Osteoblast (primary cell): ENCODE measurements at places on chromosomes 16 and 17. TPM values are rescaled to one million over a fixed set of nuclear protein-coding genes. Genes with fewer than 3 reads are reported as not detected.

DNA sequence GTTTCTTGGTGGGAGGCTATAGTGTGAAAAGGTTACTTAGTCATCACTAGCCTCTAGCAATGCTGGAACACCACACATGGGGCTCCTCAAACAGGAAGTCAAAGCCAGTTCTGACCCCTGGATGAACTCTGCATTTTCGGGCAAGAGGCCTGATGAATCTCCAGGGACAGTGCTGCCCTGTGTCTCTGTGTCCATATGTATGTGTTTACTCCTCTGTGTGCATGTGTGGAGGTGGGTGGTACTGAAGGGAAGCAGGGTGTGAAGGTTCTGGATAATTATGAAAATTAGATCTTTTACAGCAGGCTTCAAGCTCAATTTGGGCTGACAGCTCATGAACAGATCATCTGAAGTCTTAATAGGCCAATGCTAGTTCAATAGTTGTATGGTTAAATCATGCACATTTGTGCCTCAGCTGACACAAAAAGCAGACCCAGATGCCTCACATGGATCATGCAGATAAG, 133.6 kb downstream of the SNX11 start:
- DNase-seq: peak; percentile 43
- no peak overlapping the region for H3K4me3 ChIP-seq
- no peaks in the 10 kb centered on the region for H3K27me3 ChIP-seq
- peaks cover 60% of the 10 kb centered on the region for H3K4me1 ChIP-seq

DNA sequence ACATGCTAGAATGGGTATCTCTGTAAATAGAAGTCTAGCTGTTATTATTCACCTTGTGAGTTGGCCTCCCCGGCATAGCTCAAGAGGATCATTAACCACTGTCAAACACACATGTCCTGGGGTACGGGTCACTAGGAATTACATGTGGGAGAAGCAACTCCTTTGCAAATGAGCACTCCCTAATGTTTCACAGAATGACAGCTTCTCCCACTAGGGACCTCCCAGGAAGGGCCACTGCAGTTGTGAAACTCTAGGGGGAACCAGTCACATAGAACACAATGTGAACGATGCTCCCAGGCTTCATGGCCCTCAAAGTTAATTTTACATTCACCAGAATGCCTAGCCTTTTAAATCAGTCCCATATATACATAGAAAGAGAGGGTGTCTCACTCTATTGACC, 12.4 kb upstream of the ZNF19 start:
- H3K36me3 ChIP-seq: no peaks in the 10 kb centered on the region
- no peak overlapping the region for H3K4me3 ChIP-seq
- DNase-seq: no peak
- H3K27me3 ChIP-seq: peaks cover 4% of the 10 kb centered on the region
- H3K27ac ChIP-seq: no peak overlapping the region
- no peaks in the 10 kb centered on the region for H3K4me1 ChIP-seq

The VTN gene
- under 0.01 TPM in 1 of 2 replicates, not detected in the other for total RNA-seq

GRCh38 chr16:8712589-8713361, 38.4 kb downstream of the ABAT start:
- H3K27ac ChIP-seq: no peak overlapping the region
- H3K36me3 ChIP-seq: no peaks in the 10 kb centered on the region
- no peaks in the 10 kb centered on the region for H3K4me1 ChIP-seq
- DNase-seq: no peak
- H3K27me3 ChIP-seq: no peaks in the 10 kb centered on the region

The LRRC37A gene
- 2.4 and 6.2 TPM in 2 replicates for total RNA-seq
